ENCODE measurements at places on chromosomes 1 and 21.

DNA sequence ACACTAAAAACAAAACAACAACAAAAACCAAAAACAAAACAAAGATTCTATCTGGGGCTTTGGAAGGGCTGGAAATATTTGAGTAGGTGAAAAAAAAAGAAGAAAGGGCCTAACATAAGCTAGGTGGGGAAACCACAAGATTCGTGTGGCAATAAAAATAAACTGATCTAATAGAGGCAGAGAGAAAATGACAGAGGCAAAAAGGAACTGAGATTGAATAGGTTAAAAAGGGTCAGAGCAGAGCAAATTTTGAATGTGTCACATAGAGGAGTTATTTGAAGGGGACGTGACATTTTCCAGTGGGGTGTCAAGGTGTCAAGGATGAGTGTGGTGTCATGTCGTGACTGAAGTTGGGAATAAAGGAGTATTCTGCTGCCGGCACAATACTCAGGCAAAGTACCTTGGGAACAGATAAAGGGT lies 65.2 kb upstream of the RALGPS2 start:
- no peak for DNase-seq

GRCh38 chr21:16834791-16835190 lies 678.1 kb upstream of the CXADR start:
- no peak for DNase-seq

- DNase-seq = no peak
Measured at GRCh38 chr1:76876655-76877395, 9.5 kb downstream of the ST6GALNAC5 start.

DNA sequence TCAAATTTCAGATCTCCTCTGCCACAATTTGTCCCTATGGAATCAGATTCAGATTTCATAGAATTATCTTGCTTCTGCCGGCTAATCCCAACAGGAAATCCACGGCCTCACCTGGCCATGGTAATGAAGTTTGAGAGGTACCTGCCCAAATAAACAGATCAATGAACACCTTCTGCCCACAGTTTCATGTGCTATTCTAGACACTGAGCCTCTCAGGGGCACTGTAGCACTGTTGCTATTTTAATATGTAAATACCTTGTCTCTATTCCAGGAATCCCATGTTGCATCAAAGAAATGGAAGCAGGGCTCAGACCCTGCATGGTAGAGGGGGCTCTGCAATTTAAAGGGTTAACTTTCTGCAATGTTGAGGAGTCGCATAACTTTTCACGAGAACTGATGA lies 593.1 kb downstream of the PTBP2 start:
- DNase-seq = no peak

DNA sequence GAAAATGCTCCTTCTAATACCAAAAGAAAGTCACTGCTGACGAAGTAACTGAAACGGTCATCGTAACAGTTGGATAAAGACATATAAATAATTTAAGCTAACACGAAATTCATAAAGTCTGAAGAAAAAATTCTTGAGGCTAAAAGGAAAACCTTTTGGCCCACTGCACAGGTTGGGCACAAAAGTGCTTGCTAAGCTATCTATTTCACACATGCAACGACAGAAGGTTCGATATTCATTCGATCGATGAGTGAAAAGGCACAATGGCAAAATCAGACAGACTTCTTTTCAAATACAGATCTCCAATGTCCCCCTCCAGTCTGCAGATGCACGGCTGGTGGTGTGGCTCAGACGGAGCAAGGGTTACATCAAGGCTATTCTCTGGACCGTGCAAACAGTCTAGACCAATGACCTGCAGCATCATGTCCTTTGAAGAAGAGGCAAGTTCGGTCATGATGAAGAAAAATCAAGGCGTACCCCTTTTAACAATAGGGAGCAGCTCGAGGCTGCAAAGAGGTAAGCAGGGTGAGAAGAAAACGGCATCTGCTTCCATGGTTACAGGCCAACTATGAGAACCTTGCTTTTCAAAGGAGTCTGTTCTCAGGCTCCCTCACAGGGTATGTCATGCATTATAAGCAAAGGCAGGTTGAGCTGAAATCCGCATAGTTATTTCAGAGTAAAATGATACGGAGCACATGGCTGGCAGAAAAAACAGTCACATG lies 579.6 kb downstream of the USP25 start:
- DNase-seq = no peak

DNA sequence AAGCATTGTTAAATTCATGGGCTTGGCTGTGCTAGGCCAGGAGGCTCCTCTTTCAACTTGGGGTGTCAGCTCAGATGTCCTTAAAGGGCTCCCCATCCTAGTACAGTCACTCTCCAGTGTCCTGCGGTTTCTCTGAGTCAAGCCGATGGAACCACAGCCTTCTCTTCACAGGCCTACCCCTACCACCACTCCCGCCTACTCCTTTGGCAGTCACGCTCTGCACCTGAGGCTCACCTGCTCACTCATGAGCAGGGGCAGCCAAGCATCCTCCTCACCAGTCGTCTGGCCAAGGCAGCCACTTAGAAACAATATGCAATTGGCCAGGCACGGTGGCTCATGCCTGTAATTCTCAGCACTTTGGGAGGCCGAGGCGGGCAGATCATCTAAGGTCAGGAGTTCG lies 3.6 kb downstream of the ACOT7 start:
- no peak for DNase-seq

DNA sequence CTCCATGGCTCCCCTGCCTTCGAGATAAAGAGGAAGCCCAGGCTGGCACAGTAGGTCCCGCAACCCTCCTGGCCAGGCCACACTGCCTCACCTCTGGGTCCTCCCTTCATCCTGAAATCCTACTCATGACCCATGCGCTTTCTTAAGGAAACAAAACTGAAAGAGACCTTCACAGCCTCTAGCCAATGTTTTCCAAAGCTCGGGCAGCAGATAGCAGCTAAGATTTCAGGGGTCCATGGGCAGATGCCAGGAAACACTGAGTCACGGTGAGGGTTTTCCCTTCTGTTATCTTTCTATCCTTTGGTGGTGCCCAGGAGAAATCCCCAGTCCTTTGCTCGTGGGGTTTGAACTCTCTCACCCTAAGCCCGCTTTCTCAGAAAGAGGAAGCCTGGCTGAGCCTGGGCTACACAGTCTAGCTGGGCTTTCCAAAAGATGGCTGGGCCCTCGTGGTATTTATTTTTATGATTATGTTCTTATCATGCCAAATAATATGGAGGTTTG lies 26.6 kb downstream of the TTC39A start:
- DNase-seq = no peak

- DNase-seq = no peak
Measured at GRCh38 chr1:43357251-43357650, 1.5 kb upstream of the CDC20 start.

GRCh38 chr1:201344206-201345080 lies 33.0 kb downstream of the TNNT2 start:
- DNase-seq = no peak

DNA sequence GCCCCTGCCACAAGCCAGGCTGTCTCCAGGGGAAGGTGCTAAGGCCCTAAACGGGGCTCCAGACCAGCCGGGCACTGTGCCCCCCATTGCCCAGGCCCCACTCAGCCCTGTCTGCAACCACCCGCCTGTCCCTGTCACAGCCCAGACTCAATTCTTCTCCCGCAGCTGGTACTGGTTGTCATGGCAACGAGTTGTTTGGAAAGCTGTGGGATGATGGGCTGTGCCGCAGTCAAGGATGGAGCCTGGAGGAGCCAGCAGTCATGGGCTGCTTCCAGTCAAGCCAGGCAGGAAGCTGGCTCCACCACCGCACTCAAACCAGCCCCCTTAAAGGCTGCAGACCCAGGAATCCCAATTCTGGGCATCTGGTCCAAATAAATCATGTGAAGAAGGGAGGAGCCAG lies 4.2 kb downstream of the SPOCD1 start:
- DNase-seq = no peak

DNA sequence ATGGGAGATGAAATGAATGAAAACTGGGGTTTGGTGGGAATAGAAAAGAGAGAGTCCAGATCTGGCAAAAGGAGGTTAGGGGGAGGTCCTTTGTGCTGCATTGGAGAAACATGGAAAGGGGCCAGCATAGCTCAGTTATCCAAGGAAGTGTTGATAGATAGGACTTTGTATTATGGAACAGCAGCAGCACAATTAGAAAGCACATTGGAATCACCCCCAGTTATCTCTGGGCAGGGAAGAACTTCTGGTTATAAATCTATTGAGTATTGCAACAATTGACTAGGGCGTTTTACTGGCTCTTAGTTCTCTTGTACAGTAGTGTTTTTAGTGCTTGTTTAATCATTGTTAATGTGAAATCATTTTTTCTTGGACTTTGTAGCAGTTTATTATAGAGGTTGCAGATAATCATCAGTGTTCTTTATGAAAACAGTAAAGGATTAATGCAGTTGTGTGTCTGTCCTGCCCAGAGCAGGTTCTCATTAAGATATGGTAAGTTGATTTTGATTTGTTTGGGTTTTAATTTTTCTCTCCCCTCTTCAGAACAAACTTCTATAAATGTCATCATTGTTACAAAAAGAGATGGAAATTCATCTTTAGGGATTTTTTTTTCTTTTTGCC lies 76.6 kb downstream of the NR5A2 start:
- DNase-seq = no peak

- DNase-seq = peak; percentile 21
Measured at GRCh38 chr1:66788231-66788939, 12.7 kb downstream of the INSL5 start.

- DNase-seq = no peak
Measured at GRCh38 chr1:191305370-191305769, 827.7 kb upstream of the BRINP3 start.

GRCh38 chr1:165560883-165561656 lies 17.3 kb downstream of the LRRC52 start:
- DNase-seq = no peak

GRCh38 chr1:62625415-62625814 lies 28.1 kb downstream of the ANGPTL3 start:
- no peak for DNase-seq
